ENCODE measurements at places on chromosomes 5 and 9.

DNA sequence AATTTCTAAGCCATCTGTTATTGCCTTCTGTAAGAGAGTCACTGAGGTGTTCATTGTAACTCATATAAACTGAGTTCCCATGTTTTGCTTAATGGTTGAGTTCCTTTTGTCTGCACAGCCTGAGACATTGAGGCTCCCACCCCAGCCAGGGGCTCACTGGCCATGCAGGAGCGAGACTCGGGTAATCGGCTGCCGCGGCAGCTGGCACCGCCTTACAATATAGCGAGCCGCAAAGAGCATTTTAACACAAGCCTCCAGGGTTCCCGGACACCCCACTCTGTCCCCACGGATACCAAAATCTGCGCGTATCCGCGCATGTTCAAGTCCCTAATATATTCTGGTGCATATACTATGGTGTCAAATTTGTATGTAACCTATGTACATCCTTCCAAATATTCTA, 24.4 kb upstream of the GLDC start:
- no peak for DNase-seq

DNA sequence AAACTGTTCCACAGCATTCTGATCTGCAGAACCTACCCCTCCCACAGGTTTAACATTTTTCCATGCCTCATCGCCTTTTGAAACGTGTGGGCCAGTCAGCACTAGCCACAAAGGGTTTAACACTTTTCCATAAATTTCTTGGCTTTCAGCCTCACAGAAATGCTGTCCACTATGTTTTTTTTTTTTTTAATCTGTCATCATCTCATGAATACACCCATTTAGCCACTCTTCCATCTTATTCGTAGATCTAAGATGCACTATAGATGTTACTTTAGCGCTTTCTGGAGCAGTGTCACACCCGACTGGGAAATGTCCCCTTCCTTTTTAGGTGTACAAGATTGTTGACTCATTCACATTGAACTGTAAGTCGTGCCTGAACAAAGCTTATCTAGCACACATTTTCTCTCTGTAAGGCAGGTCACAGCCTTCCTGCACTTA, 62.3 kb downstream of the GCNT1 start:
- DNase-seq = no peak

DNA sequence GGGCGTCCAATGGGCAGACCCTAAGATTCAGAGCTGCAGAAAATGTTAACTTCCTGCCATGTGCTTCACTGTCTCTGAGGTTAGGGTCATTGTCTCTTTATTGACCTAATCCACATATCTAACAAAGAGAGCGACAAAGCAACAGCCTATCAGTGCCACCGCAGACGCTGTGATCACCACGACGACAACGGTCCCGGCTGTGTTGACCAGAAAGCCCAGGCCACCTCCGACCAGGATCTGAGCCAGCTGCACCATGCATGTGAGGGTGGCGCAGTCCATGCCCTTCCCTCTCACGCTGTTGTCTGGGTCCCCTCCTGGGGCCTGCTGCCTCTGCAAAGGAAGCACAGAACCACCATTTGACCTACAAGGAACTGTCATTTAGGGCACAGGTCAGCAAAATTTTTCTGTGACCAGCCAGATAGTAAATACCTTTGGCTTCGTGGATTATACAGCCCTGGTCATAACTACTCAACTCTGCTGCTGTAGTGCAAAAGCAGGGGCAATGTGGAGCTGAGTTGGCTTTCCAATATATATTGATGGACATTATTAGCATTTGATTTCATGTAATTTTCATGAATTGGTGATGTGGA, 8.5 kb downstream of the RXFP3 start:
- no peak for DNase-seq

DNA sequence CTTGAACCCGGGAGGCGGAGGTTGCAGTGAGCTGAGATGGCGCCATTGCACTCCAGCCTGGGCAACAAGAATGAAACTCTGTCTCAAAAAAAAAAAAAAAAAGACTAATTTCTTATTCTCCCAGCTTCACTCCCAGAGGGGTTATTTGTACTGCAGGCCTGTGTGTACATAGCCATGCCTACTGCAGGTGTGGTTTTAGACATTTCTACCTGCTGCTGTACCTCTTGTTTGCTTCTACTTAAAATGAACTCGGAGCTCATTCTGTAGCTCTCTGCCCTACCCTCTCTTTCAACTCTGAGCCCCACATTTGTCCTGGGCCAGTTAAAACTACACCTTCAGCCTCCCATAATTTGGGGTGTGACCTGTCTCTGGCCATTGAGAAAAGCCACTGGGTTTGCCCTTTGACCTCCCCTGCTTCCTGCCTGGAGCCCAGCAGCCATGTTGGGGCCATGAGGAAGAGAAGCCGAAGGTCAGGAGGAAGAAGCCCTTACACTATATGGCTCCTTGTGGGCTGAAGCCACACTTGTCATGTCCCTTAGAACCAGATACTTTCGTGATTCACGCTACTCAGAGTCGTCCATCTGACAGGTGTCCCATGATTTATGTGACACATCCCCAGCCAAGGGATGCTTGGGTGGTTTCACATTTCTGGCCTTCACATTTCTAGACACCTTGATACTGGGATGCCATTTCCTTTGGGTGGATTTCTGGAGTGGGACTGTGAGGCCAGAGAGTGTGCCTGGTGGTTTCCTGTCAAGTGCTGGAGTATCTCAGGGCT, 9.4 kb upstream of the CARD19 start:
- no peak for DNase-seq
